Stimulated activated effector memory CD8-positive, alpha-beta T cell treated with anti-CD3 and anti-CD28 coated beads, Interleukin-12 subunit alpha, Interleukin-12 subunit beta, amount 100 ng/mL, for 72 hours (primary cell): ENCODE measurements at places on chromosomes 7 and 10.
A peak's percentile ranks its signal among the peaks of the same experiment; 100 is the strongest.

DNA sequence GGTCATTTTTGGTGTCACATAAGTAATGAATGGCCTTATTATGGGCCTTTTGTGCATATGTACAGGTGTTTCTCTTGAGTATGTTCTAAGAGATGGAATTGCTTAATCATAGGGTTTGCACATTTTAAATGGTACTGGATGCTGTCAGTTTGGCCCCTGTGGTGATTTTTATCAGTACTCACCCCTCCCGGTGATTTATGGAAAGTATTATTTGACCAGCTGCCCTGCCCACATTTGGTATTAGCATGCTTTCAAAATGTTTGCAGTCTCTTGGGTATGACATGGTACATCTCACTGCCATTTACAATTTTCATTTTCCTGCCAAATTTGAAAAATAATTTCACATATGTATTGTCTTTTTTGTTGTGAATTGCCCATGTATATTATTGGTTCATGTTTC is 427.7 kb downstream of the LRMDA start:
- DNase-seq: no peak

DNA sequence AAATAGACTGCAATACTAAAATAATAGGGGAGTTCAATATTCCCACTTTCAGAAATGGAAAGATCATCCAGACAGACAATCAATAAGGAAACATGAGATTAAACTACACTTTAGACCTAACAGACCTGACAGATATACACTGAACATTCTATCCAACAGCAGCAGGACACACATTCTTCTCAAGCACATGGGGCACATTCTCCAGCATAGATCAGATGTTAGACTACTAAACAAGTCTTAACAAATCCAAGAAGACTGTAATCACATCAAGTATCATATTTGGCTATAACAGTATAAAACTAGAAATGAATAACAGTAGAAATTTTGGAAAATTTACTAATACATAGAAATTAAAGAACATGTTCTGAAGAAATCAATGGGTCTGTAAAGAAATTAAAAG is 458.9 kb upstream of the ANKRD30A start:
- DNase-seq: no peak

DNA sequence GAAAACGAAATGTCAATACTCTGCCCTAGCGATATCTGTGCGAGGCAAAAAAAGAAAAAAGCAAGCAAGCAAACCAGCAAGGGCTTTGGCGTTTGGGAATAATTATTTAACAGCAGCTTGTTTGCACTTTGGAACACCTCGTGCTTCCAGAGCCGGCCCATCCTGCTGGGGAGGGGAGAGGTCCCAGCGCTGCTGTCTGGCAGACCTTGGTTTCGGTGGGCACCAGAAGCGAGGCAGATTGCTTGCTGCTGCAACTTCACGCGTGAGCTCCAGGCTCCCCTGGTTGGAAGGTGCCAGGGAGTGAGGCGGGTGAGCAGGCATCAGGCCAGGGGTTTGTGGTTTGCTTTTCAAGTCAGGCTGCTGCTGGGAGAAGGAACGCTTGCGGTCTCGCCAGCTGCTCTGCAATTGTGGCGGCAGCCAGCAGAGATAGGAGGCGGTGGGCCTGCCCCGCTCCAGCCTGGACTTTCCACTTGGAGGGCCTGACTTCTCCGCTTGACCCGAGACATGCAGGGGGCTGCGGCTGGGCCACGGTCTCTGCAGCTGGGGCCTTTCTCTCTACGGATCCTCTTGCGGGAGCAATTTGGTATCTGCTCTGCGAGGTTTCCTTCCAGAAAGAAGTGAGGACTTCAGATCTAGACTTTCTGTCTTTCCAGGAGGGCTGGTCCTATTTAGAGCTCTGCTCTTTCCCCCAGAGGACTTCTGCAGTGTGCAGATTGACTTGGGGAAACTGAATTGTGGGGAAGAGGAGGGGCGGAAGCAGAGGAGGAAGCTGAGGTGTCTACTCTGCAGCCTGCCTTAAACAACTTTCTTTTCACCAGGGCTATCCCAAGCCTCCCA is 131.4 kb downstream of the PRPF18 start:
- DNase-seq: no peak

DNA sequence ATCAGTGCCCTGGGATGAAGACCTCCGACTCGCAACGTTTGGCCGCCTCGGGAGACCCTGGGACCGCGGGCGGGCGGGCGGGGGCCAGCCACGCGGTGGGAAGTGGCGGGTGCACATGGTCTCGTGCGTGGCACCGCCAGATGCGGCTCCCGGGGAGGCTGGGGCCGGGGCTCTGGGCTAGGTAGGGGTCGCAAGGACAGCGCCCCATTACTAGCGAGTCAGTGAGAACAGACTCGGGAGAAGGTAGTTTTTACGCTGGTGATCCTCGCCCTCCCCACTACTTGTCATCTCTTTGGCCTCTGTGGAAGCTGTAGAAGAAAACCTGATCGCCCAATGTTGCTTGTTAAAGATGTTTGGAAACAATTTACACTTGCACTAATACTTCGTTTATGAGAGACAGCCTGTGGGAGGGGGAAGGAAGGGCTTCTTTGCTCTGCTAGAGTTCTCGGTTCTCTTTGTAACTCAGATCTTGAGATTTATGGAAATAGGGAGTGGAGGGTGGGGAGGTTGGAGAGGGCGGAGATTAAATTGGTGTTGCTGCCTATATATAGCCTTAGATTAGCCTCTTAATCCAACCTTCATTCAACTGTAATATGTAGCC is 591 bp downstream of the BZW2 start:
- DNase-seq: no peak

- DNase-seq: no peak
Measured at GRCh38 chr7:92634924-92635519, 44.8 kb upstream of the FAM133B start.

DNA sequence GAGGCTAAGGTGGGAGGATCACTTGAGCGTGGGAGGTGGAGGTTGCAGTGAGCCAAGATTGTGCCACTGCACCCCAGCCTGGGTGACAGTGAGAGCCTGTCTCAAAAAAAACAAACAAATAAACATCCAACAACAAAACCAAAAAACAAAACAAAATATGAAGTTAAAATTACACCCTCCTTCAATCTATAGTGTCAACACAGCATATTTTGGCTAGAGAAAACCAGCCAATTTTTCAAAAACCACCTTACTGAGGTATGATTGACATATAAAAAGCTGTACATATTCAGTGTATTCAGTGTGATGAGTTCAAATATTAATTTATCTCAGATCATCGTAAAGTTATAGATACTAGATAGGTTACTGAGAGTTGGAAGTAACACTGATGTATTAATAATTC is 102.4 kb downstream of the ICA1 start:
- no peak for DNase-seq

GRCh38 chr7:25658375-25658774 is 430.1 kb upstream of the NPVF start:
- no peak for DNase-seq

DNA sequence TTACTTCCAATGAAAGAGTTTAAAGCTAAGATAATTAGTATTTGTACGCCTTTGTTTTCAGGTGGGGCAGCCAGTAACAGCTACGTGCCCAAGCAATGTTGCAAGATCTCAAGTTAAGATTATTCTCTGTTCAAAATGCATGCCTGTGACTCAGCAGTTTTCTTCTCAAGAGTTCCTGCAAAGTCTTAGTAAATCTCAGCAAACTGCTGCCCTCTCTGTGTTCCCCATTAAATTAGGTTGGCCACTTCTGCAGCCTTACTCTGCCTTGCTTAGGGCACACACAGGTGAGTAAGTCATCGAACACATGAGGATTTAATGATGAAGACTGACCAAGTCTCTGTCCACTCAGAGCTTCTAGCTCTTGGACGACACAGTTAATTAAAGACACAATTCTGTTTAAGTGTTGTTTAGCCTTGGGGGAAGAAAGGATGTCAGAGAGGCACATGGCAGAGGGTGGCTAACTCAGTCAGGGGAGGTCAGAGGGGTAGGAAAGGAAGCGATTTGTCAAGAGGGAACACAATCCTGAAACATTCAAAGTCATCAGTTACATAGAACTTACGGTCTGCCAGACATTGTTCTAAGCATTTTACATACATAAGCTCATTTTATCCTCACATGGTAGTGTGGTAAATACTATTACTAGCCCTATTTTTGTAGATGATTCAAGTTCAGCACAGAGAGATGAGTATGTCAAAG is 20.2 kb upstream of the SLC35G1 start:
- no peak for DNase-seq

DNA sequence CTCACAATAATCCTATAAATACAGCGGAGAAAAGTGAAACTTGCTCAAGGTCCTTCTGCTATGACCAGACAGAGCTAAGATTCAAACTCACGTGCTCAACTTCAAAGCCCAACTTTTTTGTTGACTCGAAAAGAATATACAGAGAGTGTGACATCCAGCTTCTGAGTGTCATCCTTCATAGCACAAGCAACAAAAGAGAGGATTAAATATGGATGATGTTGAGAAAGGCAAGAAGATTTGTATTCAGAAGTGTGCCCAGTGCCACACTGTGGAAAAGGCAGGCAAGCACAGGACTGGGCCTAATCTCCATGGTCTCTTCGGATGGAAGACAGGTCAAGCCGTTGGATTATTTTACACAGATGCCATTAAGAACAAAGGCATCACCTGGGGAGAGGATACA is 2.1 kb upstream of the FAM3C start:
- no peak for DNase-seq

- no peak for DNase-seq
Measured at GRCh38 chr10:24697080-24697479, 26.6 kb downstream of the ARHGAP21 start.

- no peak for DNase-seq
Measured at GRCh38 chr10:109393425-109393824, 529.9 kb downstream of the XPNPEP1 start.

DNA sequence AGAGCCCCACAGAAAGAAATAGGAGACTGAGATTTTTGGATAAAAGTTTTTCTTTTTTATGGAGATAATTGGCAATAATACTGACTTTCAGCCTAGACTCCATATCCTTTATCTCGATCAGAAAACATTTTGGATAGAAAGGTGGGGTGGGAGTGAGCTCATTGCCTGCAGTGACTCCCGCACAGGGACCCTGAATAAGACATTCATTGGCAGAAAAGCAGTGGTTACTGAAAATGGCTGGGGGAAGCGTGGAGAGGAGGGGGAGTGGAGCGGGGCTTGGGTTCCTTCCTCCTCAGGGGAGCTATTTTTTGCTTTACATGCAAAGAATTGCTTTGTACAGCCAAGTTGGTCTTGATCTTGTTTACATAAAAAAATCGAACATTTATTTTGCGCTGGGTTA is 90.4 kb upstream of the BMPER start:
- no peak for DNase-seq

DNA sequence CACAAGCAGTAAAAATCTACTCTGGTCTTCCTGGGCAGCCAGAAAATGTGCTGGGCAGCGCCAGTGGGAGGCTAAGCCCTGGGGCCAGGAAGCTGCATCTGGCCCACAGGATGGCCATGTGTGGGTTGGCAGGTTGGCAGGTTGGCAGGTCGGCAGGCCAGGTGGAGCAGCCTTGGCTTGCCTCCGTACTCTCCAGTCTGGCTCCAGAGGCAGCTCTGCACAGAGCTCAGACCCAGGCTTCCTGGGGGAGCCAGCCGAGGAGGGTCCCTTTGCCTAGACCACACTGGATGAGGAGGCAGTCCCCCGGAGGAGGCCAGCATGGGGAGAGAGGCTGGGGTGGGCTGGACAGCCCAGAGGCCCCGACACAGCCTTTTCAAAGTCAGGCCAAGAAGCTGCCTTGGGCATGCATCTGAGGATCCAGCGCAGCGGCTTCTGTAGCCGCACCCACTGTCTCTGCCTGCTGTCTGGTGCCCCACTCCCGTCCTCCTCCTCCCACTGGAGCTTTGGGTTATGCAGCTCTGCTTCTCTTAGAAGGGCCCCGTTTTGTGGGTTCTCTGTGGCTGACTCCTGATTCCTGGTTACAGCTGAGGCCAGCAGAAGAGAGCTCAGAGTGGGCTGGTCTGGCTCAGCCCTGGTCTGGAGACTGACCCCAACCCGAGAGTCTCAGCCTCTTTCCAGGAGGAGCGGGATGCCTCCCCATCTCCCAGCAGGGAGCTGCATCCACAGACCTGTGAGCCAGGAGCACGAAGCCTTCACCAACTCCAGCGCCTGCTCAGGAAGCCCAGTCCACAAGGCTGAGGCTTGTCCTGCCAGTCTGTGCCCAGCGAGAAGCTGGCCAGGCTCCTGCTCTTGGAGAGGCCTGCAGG is 44.6 kb downstream of the CFAP46 start:
- DNase-seq: no peak

DNA sequence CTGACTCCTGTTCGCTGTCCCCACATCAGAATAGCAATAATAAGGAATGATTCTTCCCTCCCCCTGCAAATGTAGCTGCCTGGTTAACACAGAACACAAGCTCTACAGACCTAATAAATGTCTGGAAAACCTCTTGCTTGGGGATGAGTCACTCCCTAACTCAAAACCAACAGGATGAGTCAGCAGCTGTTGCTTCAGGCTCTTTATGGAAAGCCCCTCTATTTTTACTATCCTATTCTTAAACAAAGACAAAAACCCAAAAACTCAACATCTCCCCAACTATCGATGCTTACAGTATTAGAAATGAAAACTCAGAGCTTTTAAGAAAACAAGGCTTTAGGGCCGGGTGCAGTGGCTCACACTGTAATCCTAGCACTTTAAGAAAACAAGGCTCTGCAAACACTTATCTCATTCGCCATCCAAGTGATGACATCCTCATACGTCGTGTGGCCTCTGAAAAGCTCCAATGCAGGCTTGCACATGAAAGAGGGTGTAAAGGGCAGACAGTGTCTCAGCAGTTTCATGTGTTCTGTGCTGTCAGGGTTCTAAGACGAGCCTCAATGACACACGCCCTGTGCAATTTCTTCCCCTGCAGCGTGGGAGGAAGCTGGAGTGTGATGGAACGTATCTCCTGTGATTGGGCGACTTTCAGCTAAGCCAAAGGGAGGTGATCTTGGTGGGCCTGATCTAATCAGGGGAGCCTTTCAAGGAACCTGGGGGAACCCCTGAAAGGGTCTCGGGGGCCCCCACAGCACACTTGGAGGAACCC is 70.1 kb downstream of the AMZ1 start:
- peak; percentile 83 for DNase-seq

DNA sequence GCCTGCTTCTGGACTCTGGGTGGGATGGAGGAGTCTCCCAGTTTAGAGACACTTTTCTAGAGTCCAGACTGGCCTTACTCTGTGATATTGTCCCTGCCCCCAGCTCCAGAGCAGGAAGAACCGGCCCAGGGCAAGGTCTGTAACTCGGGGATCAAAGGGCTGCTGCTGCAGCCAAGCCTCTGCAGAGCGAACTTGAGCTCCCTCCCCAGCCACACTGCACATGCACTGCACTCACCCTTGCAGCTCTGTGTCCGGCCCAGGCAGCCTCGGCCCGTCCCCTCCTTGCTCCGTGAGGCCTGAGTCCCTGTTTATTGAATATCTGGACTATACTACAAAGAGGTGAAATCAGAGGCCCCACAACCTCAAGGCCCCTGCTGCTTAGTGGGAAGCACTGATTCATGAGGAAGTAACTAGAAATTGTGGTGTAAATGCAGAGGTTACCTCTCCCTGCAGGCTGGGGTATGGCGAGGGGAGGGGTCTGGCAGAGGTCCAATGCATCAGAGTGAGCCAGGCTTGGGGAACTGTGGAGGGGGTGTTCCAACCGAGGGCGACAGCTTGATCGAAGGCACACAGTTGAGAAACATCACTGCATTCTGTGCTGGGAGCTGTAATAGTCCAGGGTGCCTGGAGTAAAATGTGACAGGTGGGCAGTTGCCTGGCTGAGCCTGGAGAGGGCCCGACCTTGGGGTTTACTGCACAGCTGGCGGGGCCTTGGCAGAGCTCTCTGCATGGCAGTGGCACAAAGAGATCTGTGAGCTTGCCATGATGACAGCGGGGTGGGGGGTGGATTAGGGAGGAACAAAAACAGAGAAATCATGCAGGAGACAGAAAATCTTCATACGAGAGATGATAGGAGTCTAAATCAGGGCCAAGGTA is 49.1 kb downstream of the AOC1 start:
- DNase-seq: no peak
